ENCODE measurements at places on chromosomes 11 and 22.

DNA sequence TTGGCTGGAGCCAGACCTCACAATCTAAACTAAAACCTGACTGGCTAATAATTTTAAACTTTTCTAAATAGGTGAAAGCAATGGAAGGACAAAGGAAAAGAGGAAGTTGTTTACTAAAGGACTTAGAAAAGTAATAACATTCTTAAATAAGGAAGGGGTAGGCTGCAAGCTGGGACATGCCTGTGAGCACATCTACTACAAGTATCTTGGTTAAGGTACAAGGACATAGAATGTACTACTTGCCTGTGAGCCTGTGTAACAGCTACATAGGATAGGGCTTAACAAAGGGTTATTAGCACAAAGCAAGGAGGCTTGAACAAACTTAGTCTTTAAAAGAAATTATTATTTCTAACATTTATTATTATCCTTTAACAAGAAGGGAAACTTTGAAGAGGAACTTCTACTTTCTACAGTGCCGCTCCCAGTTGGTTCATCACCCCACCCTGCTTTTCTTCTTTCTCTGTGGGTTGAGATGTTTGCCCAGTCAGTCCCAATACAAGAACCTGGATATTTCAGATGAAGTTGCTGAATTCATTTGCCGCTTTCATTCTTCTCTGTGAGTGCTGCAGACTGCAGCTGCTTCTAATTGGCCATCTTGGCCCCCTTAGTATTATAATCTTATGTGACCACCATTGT is 87.5 kb downstream of the PRMT3 start:
- DNase-seq: no peak

DNA sequence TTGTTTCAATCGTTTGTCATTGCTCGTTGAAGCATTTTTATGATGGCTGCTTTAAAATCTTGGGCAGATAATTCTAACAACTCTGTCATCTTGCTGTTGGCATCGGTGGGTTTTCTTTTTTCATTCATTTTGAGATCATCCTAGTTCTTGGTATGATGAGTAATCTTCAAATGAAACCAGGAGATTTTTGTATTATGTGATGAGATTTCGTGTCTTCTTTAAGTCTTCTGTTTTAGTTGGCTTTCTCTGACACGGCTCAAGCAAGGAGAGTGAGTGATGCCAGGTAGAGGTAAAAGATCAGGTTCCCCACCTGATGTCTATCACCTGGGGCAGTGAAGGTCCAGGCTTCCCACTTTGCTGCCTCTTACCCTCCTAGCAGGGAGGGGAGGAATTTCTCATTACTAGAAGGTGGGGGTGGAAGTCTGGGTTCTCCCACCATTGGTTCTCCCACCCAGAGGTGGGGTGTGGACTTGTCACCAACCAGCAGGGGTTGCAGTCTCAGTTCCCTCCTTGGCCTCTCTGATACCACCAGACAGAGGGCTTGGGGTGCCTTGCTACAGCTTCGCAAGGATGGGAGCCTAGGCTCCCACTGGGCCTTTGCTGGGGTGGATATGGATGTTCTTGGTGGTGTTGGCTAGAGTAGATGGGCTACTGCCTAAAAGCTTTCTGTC is 12.9 kb downstream of the CDC45 start:
- DNase-seq: no peak

DNA sequence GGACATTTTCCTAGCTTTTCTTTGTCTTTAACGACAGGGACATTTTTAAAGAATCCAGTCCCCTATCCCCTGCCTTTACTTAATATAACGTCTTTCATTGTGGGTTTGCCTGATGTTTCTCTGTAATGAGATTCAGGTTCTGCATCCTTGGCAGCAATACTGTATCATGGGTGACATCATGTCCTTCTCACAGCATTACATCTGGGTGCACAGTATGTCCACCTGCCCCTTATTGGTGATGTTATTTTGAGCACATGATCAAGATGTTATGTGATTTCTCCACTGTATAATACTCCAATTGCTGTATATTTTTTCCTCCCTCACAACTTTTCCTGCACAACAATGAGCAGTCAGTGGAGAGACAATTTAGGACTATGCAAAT is 9.7 kb upstream of the STK33 start:
- peak; percentile 56 for DNase-seq

GRCh38 chr22:30872285-30873041 is 96.1 kb downstream of the MORC2 start:
- DNase-seq: no peak

DNA sequence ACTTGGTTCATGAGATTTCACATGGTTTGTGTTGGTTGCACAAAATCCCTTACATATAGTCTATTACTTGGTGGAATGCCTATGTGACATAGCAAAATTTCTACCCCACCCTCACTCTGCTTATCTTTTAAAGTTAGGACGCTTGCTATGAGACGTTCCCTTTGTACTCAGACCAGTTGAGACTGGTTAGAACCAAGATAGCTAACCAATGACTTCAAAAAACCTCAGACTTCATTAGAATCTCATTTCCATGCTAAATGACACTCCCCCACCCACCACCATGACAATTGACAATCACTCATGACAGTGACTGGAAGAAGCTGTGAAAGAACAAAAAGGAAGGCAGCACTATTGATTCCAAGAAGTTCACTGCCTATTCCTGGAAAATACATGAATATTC is 313.6 kb downstream of the ETS1 start:
- no peak for DNase-seq

- no peak for DNase-seq
These were observed 29.9 kb downstream of the NADSYN1 start for GRCh38 chr11:71482746-71483364.

DNA sequence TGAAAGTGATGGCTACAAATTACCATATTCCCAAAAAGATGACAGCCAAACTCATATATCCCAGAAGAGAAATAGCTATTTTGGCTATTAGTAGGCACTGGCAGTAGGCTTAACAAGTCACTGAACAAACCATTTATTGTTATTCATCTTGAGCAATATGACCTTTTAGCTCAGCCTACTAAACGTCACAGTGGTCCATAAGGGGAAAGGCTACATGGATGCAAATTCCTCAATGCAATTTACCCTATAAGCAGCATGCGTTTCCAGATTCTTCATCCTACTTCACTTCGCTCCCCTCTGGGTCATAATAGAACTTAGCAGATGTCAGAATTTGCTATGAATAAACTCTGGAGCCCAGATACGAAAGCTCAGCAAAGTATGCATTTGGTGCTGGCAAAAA is 114.0 kb downstream of the SIK3 start:
- DNase-seq: peak; percentile 84

DNA sequence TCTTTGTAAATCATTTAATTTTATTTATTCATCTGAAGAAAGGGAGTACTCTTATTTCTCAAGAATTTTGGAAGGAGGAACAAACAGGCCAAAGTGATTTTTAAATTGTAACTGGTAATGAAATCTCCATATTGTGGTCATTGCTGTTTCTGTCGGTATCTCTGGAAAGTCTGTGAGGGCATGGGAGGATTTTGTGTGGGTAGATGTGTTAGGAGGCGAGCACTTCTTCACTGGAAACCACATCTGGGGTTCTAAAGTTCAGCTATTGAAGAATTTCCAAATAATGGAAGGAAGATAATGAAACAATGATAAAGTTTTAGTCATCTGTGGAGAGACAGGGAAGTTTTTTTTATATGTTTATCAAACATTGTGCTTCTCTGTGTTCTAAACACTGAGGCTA is 6.6 kb downstream of the TRIM34 start:
- DNase-seq: no peak

DNA sequence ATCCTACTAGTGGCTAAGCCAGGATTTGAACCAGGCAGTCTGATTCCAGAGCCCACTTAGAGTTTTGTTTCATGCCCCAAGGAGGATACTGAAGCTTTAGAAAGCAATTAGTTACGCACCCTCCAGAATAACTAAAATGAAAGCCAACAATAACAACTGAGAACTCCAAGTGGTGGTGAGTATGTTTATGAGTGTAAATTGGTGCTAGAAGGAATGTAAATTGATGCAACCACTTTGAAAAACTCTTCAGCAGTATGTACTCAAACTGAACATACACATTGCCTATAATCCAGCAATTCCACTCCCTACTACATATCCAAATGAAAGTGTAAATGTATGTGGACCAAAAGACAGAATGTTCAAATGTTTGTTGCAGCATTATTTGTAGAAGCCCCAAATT is 6.7 kb upstream of the ARL14EP start:
- no peak for DNase-seq

- DNase-seq: no peak
These were observed 33.2 kb upstream of the CECR2 start for GRCh38 chr22:17336061-17336460.

DNA sequence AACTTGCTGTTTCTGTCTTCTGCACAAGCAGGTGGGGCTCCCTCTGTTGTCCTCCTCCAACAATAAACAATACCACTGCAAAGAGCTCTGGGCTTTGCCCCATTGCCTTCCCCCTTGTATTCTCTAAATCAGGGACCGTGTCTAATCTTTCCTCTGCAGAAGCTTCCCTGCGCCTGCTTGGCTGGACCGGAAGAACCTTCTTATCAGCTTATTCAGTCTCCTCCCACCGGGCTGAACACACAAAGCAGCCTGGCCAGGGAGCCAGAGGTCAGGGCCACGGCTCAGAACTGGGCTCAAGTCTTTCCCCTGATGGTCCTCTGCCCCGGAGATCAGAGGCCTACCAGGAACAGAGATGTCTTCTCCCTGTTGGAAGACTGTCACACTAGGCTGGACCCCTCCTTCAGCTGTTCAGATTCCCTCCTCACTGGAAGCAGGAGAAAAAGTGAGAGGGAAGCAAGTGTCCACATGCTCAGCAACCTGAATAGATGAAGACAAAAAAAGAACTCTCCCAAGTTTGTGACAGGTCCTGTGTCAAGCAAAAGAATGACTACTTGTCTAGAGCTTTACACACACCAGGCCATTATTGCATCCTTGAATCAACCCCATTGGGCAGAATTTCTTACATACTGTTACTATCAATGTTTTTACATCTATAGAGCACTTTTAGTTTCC is 63.7 kb downstream of the RAB30 start:
- no peak for DNase-seq
